ENCODE measurements at places on chromosomes 2 and 18.

DNA sequence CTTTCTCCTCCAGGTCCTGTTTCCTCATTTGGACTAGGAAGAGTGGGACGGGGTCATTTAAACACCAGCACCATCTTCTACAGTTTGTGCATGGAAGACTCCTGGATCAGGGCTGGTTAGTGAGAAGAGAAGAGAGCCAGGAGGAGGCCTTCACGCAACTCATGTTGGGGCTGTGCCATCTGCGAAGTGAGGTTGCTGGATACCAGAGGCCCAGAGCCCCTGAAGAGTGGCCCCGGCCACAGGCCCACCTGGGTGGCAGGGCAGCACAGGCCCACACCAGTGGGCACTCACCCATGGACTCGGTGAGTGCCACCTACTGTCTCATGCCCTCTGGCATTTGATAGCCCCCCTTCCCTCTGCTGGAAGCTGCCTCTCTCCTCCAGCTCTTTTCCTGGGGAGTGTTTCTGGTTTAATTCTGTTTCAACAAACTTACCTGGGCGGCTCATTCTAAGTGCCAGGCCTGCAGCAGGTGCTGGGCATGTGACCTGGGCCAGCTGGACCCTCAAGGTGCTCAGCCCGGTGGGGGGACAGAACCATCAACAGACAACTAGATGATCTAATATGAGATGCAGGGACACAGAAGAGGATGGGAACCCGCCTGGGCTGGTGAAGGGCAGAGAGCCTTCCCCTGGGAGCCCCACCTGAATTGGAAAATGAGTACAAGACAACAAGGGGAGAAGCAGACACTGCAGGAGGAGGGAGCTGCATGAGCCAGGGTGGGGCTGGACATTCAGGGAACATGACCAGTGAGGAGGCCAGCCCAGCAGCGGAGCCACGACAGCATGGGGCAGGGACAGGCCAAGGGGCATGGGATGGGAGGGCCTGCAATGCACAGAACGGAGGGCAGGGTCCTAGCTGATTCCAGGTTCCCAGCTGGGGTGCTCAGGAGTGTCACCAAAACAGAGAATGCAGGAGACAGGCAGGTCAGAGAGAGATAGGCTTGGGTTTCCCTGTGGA lies 70.6 kb downstream of the MARCO start:
- DNase-seq, result no peak

DNA sequence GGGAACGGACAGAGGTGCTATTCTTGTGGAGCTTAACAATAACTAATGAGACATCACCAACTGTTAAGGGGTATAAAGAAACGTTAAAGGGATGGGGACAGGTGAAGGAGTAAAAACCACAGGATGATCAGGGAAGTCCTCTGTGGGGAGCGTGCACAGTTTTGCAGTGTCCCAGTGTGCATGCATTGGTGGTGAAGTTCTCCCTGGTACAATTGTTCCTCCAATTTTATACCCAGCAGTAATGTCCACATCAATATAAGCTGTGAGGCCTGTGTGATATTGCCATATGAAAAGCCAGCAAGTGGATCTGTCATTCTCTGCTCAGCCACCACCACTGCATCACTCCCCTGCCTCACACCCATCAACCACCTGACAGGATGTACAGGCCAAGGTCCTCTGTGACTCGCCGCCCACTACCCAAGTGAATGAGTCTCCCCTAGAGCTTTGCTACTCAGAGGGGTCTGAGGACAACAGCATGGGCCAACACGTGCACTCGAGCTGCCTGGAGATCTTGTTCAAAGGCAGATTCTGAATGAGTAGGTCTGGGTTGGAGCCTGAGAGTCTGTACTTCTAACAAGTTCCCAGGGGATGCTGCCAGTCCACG lies 4.6 kb downstream of the MLPH start:
- DNase-seq, result no peak

GRCh38 chr2:74043345-74044329 lies 58.9 kb downstream of the TET3 start:
- no peak for DNase-seq

- DNase-seq, result no peak
Measured at GRCh38 chr2:170817093-170818035, 677 bp downstream of the GAD1 start.

DNA sequence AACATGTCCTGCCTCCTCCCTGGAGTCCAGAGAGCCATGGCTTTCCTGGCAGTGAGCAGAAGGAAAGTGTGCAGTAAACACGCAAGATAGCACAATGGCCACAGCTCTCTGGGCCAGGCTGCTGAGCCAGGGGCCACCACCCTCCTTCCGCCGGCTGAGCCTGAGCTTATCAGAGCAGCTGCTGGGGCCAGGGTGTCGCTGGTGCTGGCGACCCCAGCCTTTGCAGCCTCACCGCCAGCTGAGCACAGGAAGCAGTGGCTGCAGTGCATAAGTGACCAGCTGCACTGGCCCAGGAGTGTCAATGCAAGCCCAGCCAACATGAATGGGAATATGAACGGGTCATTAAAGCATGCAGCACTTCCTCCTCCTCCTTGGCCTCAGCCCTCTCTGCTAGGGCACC lies 172.0 kb downstream of the ZFP36L2 start:
- no peak for DNase-seq

- no peak for DNase-seq
Measured at GRCh38 chr2:69721022-69721421, 20.9 kb upstream of the ANXA4 start.

- DNase-seq, result no peak
Measured at GRCh38 chr2:101675512-101675911, 22.0 kb upstream of the MAP4K4 start.

GRCh38 chr18:80231616-80232015 lies 15.7 kb downstream of the PARD6G start:
- no peak for DNase-seq

DNA sequence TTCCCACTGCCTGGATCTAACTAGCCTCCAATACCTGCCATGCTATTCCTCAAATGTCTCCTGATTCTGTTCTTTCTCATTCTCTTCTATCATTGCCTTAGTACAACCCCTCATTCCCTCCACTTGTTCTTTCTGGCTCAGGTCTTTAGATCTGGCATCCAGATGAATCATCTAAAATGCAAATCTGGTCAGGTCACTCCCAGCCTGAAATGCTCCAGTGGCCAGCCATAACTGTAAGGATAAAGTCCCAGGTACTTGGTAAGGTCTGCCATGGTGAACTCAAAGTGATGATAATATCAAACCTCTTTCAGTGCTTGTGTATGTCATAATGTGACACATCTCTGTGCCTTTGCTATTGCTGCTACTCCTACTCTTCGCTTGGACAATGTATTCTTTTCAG lies 2.9 kb upstream of the SNRNP27 start:
- DNase-seq, result no peak

- no peak for DNase-seq
Measured at GRCh38 chr2:8835279-8835678, 2.1 kb downstream of the KIDINS220 start.

DNA sequence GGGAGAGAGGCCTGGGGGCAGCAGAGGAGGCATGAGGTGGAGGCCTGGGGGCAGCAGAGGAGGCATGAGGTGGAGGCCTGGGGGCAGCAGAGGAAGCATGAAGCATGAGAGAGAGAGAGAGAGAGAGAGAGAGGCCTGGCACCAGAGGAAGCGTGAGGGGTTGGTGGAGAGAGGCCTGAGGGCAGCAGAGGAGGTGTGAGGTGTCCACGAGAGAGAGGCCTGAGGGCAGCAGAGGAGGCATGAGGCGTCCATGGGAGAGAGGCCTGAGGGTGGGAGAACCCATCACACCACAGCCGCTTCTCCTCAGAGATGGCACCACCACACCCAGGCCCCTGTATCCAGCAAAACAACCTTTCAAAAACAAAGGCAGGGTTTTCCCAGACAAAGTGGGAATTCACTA lies 55.7 kb upstream of the KCNG2 start:
- DNase-seq, result no peak

DNA sequence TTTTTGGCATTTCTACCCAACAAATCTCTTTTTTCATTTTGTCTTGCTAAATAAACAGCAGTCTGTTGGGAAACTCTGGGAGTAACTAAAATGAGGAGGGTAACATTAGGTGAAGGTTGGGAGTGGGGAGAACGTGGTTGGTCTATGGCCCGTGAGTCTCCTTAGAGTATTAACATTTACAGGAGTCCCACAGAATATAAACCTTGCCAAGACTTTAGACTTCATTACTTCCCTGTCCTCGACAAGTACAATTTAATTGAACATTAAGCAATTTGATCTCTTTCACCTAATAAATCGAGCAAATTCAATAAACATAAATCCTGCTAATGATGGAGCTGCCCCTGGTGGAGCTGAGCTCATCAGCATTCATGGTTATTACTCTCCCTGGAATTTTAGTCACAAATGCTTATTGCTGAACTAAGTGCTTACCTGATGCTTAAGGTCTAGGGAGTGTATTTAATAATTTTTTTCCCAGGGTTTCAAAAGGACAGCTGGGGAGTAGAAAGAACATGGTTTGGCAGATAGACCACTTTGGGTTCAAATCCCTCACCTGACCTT lies 95.1 kb upstream of the RASGRP3 start:
- DNase-seq, result no peak

DNA sequence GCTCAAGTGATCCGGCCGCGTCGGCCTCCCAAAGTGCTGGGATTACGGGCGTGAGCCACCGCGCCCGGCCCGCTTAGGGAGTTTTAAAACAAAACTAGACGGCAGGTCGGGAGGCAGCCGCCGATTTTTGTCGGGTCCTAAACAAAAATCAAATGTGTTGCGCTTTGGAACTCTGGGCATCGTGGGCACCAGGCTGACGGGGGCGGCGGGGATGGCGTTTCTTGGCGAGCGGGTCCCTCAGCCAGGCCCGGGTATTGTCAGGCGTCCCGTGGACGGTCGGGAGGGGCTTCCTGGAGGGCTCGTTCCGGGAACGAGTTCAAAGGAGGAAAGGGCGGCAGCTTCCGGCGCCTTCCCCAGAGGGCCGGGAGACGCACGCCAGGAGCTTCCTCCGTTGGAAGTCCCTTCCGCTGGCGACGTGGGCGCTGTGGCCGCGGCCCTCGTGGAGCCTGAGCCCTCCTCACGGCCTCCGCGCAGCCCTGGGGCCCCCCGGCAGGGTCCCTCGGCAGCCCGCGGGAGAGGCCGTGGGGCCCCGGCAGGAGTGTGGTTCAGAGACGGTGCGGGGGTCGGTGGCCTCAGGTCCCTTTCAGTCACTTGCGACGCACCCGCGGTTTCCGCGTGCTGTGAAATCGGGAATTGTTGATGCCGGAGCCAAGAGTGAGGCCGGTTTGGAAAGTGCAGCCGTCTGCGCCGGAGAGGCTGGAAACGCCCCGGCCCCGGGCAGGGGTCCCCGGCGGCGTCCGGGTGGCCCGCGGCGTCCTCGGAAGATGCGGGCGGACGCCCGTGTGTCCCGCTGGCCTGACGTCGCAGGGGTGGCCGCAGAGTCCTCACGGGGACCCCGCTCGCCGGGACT lies 59.3 kb downstream of the EMILIN2 start:
- DNase-seq, result peak; percentile 12

DNA sequence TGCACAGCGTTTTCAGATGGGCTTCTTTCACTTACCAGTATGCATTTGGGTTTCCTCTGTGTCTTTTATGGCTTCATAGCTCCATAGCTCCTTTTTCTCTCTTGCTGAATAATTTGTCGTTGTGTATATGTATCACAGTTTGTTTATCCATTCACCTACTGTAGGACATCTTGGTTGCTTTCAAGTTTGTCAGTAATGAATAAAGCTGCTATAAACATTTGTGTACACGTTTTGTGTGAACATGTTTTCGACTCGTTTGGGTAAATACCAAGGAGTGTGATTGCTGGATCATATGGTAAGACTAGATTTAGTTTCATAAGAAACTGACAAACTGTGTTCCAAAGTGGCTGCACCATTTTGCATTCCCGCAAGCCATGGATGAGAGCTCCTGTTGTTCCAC lies 94.7 kb downstream of the FAM168B start:
- DNase-seq, result no peak
